ENCODE measurements at places on chromosomes 1 and 21.

DNA sequence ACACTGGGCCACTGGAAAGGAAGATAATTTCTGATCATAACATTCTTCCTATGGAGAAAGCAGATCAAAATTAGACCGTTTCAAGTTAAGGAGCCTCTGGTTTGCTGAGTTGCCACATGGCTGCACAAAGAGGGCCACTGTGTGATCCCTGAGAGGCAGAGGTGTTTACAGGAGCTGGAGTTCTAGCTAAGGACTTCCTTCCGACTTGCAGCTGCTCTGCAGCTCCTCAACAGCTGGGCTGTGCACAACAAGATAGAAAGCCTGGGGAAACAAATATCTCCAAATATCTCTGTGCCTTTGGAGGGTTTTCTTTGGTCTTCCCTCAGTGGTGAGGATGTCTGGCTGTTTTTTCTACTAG, 26.8 kb downstream of the GADD45A start:
- DNase-seq: no peak

- no peak for DNase-seq
These were observed 35.0 kb downstream of the C21orf91 start for GRCh38 chr21:17784180-17784598.

GRCh38 chr1:116850436-116850835, 59.3 kb upstream of the PTGFRN start:
- DNase-seq: no peak

DNA sequence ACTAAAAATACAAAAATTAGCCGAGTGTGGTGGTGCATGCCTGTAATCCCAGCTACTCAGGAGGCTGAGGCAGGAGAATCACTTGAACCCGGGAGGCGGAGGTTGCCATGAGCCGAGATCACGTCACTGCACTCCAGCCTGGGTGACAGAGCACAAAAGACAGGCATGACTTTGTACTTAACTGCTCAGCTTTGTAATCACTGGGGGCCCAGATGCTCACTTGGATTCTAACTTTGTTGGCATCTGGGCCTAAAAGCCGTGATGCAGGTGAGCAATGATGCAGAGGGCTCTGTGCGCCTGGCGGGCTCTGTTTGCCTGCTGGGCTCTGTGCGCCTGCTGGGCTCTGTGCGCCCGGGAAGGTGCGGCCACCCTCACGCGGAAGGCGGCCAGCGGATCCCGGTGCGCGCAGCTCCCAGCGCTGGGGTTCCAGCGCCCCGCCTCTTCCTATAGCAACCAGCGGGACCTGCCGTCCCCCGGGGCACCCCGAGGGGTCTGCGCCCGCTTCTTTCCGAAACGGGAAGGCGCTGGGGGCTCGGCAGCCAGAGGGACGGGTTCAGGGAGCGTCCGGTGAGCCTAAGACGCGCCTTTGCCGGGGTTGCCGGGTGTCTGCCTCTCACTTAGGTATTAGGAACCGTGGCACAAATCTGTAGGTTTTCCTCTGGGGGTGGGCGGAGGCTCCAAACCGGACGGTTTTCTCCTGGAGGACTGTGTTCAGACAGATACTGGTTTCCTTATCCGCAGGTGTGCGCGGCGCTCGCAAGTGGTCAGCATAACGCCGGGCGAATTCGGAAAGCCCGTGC, 31.7 kb downstream of the PRMT2 start:
- no peak for DNase-seq

DNA sequence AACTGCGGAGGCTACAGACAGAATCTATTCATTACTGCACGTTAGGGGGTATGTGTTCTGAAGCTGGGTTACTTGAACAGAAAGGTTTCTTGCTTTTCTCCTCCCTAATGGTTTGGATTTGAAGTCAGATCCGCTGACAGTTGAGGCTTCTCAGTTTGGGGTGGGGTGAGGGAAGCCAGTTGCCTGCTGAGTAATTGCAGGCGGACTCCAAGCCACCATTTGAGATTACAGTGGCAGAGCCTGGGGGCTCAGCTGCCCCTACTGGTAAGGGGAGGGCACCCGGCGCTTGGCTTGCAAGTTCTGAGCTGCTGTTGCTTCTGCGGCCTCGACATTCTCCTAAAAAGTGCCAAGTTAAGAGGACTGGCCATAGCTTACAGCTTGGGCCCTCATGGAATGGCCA, 2.0 kb downstream of the GRHL3 start:
- DNase-seq: no peak

- DNase-seq: no peak
These were observed 917 bp downstream of the KIAA0040 start for GRCh38 chr1:175191659-175192058.

GRCh38 chr1:56147034-56147433, 432.3 kb downstream of the PLPP3 start:
- DNase-seq: no peak

- DNase-seq: no peak
These were observed 103.6 kb downstream of the GALNT2 start for GRCh38 chr1:230170622-230171021.

DNA sequence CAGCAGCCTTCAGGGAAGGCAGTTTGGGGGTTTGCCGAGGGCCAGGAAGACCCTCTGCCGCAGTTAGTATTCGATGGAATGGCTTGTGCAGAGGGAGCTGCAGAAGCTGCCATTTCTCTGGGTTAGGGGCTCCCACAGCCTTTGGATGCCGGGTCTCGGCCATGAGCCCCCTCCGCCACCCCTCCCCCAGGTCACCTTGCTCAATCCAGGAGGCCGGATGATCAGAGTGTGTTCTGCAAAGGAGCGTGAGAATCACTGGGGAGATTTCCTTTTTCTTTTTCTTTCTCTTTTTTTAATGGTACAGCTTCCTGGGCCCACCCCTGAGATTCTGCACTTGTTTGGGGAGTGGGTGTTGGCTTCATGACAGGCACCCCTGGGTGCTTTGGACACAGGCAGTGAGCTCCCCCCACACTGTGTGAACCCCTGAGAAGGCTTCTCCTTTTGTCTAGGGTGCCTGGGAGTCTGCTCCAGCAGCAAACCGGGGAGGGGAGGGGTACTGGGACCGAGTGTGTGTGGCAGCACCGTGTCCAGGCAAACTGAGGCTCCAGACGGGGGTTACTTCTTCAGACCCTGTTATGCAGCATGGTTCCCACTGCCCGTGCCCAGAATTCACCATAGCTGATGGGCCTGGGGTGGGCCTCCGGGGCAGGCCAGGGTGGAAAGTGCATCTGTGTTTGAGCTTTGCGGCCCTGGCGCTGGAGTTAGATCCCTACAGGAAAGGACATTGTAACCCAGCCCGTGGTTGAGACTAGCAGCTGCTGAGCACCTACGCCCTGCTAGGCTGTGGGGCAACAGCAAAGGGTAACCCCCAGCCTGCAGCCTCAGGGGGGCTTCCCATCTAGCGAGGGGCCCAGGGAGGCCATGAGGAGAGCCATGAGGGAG, 18.5 kb downstream of the TNFRSF1B start:
- DNase-seq: no peak

- no peak for DNase-seq
These were observed 18.4 kb upstream of the CDCA8 start for GRCh38 chr1:37673920-37674319.

- DNase-seq: no peak
These were observed 50.2 kb downstream of the LAMC2 start for GRCh38 chr1:183236158-183236725.

DNA sequence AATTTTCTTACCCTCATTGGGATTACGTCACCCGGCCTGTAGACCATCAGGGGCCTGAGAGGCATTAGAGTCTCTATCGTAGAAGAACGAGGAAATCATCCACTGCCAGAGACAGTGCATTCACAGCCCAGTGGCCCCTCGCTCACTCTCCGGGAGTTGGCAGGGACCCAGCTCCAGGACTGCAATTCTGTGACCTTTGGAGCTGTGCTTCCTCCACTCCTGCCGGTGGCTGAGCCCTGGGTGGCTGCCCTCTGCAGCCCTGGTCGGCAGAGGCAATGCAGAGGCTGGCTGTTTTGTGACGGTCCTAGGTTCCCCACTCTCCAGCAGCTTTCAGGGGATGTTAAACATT, 12.7 kb downstream of the SLC37A1 start:
- DNase-seq: no peak

DNA sequence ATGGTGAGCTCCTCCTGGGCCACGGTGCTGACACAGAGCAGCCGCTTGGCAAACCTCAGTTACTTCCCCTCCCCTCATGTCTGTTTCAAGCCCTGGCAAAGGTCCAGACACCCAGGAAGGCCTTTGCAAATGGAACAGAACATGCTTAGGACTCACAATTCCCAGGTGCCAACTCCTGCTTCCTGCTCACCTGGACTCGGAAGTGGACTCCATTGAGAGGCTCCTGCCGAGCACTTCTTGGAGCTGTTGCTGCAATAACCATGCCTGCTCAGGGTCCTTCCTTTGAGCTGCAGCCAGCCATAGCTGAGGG, 10.7 kb downstream of the DCST2 start:
- DNase-seq: no peak

DNA sequence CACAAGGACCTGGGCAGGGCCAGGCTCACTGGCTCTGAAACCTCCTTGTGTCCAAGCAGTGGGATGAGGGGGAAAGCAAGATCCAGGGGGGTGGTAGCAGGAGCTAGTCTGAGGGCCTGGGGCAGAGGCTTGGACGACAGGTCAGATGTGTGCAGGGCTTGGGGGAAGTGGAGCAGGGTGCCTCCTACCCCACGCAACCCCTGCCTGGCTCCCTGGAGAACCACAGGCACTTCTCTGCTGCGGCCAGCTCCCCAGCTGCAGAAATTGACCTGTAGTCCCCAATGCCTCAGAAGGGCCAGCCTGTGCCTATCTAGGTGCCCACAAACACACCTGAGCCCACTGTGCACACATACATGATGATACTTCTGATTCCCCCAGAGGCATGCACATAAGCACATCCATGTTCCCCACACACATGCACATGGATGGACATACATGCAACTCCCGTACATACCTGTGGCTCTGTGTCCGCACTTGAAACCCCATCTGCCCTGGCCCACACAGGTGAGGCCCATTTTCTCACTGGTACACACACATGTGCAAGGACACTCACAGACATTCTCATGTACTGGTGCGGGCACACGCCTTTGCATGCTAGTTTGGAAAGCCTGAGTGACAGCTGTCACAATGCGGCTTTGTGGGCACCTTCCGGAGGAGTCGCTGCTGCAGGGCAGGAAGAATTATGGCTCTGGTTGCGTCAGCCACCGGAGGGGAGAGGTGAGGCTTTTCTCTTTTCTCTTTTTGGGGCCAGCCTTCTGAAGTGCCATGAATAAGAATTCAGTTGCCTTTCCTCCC, 247.2 kb upstream of the CSF3R start:
- DNase-seq: no peak
